ENCODE measurements at places on chromosomes 4 and X.
A peak's percentile ranks its signal among the peaks of the same experiment; 100 is the strongest.

GRCh38 chr4:92969650-92970379 lies 666.0 kb downstream of the GRID2 start:
- no peak for DNase-seq

GRCh38 chrX:42540146-42540545 lies 237.8 kb downstream of the PPP1R2C start:
- no peak for DNase-seq

DNA sequence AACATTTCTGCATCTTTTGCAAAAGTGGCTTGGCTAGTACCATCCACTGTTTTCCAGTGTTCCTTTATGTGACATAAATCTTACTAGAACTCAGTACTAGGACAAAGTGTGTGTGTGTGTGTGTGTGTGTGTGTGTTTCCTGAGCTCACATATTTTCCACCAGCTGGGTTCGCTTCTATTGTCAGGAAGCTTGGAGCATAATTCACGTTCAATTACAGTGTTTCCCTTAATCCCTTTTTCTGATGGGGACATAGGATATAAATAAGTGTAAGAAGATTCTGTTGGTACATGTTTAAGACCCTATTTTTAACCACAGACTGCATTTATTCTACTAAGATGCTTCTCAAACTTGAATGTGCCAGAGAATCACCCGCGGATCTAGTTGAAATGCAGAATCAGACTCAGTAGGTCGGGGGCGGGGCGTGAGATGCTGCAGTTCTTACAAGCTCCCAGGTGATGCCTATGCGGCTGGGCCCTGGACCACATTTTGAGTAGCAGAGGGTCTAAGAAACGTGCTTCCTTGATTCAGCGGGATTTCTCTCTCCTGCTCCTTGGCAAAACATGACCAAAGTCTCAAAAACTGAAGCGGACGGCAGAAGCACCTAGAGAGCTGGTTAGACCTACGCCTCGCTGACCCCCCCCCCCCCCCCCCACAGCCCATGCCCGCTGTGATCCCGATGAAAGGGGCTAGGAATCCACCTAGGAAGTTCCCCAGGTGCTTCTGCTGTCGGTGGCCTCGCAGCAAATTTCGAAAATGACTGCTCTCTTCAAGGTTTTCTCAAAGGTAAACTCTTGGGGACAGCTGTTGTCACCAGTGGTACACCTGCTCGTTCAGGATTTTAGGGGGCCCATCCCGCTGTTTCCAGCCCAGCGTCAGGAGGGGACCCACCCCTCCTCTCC lies 797 bp downstream of the CD99L2 start:
- DNase-seq = peak; percentile 14

GRCh38 chr4:75135068-75135825 lies 202.3 kb downstream of the PARM1 start:
- no peak for DNase-seq

DNA sequence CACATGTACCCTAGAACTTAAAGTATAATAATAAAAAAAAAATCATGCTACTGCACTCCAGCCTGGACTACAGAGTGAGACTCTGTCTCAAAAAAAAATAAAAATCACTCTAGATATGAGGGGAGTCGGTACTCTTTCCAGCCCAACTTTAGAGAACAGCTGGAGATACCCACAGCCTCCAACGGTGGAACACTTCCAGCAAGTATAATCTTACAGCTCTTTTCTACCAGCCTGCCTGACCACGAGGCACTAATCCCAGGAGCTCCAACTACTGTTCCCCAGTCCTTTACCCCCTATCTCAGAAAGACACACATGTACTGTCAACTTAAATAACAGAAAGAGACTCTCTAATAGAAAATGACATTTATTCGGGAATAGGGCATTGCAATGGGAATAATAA lies 46.8 kb downstream of the STEEP1 start:
- no peak for DNase-seq

DNA sequence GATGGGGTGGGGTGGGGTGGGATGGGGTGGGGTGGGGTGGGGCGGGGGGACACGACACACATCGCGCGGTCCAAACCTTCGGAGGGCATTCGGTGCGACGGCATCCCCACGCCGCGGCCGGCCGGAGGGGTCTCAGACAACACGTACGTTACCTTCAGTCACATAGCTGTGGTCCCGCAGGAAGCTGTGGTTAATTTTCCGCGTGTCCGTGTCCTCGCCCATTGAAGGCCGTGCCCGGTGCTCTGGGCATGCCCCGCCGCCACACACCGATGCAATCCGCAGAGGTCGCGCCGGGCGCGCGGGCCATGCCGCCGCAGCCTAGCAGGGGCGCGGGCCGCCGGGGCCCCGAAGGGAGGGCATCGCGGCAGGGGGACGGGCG lies 417 bp downstream of the PPP2R2C start:
- peak; percentile 58 for DNase-seq

DNA sequence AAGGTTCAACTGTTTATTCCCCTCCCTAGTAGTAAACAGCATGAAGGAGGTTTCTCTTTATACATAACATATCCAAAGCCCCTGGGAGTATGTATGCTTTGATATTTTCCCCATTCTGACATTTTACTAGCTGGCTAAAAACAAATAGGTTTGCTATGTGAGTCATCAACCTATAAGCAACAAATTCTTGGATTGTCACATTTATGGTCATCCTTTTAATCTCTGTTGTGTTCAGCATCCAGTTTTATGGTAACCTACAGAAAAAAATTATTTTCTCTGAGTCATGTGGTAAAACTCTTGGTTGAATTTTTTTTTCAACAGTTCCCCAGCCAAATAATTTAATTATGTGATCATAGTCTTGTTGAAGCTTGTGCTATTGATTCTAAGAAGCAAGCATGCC lies 734.1 kb downstream of the ADGRL3 start:
- DNase-seq = no peak

DNA sequence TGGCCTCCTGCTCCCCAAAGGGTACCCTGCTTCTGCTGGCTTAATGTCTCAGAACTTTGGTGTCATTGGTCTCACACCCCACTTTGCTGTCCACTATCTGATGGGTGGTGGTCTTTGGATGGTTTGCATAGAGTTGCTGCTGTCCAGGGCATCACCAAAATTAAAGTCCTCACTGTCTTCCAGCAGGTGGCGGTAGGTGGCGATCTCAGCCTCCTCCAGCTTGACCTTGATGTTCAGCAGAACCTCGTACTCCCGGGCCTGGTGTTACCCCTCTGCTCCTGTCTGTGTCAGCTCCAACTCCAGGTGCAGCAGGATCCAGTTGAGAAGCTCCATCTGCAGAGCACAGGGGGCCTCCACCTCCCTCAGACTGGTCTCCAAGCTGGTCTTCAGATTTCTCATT lies 1169.5 kb upstream of the PABPC4L start:
- DNase-seq = no peak

- DNase-seq = no peak
Observed at GRCh38 chr4:100933628-100934027, 413.7 kb downstream of the PPP3CA start.

- no peak for DNase-seq
Observed at GRCh38 chrX:13284570-13284969, 35.3 kb downstream of the ATXN3L start.

- DNase-seq = no peak
Observed at GRCh38 chr4:128006592-128006991, 41.4 kb downstream of the ABHD18 start.

- no peak for DNase-seq
Observed at GRCh38 chr4:101393256-101393655, 45.9 kb upstream of the PPP3CA start.

Measured in NCI-H526 (cell line).